GM03348 (cell line): ENCODE measurements at places on chromosomes 3 and 15.
A peak's percentile ranks its signal among the peaks of the same experiment; 100 is the strongest.

- no peak for DNase-seq
These were observed 576.1 kb downstream of the PDCD6IP start for GRCh38 chr3:34374521-34374920.

DNA sequence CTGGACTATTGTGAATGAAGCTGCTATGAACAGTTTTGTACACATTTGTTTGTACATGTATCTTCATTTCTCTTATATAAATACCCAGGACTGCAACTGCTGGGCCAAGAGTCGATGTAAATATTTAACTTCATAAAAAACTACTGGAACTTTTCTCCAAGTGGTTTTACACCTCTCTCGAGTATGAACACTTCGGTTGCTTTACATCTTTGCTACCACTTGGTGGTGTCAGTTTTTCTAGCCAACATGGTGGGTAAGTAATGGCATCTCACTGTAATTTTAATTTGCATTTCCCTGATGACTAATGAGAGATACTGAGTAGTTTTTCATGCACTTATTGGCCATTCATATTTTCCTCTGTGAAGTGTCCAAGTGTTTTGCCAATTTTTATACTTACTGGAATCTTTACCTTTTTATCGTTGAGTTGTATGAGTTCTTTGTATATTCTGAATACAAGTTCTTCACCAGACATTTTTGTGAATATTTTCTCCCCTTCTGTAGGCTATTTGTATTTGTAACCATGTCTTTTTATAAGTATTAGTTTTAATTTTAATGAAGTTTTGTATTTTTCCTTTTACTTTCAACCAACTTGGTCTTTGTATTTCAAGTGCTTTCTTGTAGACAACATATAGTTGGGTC lies 44.4 kb downstream of the PCOLCE2 start:
- DNase-seq = peak; percentile 56

GRCh38 chr15:100612539-100612938 lies 10.2 kb downstream of the ASB7 start:
- DNase-seq = no peak

- no peak for DNase-seq
These were observed 478.4 kb upstream of the THBS1 start for GRCh38 chr15:39102431-39102830.

GRCh38 chr3:43709022-43709421 lies 18.3 kb downstream of the ABHD5 start:
- DNase-seq = peak; percentile 51

DNA sequence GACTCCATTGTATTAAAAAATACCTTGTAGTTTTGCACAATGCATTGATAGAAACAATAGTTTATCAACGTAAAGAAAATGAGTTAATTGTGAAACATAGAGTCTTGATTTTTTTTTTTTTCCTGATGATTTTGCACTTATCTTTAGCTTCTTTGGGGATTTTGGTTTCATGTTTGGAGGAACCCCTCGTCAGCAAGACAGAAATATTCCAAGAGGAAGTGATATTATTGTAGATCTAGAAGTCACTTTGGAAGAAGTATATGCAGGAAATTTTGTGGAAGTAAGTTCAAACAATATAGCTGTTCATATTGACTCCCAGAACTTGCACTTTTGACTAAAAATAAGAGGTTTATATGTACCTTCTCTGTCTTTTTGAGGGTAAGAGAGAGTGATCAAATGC lies 7.0 kb downstream of the DNAJB11 start:
- no peak for DNase-seq

DNA sequence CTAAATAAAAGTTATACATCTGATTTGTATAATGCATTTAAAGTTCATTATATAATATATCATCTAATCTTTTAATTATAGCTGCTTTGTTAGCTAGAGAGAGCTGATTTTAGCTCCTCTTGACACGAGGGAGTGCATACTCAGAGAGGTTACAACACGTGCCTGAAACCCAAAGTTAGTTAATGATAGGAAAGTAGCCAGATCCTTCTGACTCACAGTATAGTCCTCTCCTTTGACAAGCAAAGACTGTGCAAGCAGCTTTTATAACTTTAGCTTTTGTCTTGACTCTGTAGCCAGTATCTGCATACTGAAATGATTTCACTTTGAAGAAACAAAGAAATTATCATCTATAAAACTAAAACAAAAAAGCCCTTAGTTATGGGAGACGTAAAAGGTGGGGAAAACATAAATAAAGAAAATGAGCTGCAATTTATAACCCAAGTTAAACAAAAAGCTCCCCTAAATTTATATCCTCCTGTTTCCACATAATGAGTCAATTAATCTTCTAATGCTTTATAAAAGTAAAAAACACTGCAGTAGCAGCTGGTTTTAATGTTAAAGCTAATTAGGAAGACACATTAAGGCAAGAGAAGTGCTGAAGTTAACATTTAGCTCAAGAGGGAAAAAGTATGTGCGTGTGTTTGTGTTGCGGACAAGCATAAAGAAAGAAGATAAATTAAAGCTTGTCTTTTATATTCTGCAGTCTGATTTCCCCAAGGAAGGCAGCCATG lies 13.1 kb downstream of the GABRR3 start:
- no peak for DNase-seq
